Fibroblast of skin of back (primary cell): ENCODE measurements at places on chromosomes 2 and 18.

- no peak for DNase-seq
Observed at GRCh38 chr18:48348739-48349138, 60.4 kb downstream of the ZBTB7C start.

- no peak for DNase-seq
Observed at GRCh38 chr2:134217924-134218323, 35.9 kb upstream of the MGAT5 start.

DNA sequence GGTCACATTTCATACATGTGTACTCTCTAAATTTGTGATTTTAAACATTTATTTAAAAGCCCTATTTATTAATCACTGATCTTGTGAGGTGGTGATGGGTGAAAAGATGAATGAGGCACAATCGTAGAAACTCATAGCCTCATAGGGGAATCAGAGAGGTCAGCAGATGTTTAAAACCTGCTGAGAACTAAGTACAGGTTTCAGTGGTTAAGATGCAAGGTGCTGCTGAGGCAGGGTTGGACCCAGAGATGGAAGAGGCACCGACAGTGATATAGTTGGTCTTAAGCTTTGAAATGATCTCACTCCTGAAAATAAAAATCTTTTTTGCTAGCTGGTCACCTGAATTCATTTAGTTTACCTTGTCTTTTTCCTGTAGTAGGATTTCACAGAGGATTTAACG lies 49.6 kb downstream of the LINC00305 start:
- DNase-seq: no peak

GRCh38 chr2:119723784-119724467 lies 35.8 kb upstream of the PTPN4 start:
- DNase-seq: no peak

DNA sequence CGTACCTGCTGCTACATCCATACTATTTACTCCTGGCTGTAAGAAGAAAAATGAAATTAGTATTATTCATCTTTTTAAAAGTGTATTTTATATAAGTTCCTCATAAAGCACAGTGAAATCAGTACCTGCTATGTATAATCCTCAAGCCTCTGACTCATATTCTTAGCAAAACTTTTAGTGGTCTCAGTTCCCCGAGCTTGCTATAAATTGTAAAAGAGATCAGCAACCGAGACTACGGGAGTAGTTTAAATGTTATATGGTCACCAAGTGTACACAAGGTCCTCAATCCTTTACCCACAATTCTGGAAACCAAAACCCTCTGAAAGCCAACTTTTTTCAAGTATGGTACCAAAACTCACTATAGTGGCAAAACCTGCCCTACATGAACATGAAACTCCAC lies 24.2 kb downstream of the PRPF40A start:
- no peak for DNase-seq

DNA sequence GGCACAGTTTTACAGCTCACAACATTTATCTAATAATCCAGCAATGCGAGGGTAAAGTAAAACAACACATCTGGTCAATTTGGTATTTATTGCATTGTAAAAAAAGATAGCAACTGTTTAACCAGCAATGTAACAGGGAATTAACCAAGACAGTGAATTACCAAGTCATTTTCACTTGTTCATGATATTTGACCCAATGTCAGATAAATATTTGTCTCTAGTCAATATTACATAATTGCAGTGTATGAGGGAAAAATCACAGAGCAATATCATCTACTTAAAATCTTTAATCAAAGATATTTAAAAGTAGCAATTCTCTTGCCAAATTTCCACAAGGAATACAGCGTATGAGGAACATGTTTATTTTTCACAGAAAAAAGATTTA lies 1265.1 kb upstream of the CHAC2 start:
- no peak for DNase-seq
